ENCODE measurements at places on chromosomes 16 and 17.

DNA sequence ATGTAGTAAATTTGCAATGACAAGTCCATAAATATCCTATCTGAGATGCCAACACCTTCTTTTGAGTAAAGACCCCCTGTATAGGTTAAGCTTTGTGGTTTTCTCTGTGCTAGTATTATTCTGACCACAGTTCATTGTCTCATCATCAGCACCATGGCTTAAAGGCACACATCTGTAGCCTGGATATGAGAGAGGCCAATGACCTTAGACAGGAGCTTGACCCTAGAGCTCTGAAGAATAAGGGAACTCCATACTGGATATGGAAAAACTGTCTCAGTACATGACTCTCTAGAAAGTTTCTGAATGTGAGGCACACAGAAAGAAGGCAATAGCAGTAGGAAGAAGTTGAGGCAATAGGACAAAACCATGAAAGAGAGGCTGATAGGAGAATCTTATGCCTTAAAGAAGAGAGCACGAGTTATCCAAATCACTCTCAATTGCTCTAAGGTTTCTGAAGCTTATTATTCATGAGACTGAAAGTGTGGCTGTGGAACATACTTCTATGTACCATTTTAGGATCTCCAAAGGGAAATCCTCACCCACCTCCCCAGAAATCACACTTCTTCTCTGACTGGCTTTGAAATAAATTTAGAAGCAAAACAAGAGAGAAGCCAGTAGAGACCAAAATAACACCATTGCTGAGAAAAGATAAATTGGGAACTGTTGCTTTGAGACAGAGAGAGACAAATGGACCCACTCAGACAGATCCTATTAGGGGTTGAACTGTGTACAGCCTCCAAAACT lies 150.2 kb downstream of the ABCA8 start:
- DNase-seq = no peak

GRCh38 chr17:65000798-65001197 lies 55.7 kb downstream of the GNA13 start:
- DNase-seq = no peak

DNA sequence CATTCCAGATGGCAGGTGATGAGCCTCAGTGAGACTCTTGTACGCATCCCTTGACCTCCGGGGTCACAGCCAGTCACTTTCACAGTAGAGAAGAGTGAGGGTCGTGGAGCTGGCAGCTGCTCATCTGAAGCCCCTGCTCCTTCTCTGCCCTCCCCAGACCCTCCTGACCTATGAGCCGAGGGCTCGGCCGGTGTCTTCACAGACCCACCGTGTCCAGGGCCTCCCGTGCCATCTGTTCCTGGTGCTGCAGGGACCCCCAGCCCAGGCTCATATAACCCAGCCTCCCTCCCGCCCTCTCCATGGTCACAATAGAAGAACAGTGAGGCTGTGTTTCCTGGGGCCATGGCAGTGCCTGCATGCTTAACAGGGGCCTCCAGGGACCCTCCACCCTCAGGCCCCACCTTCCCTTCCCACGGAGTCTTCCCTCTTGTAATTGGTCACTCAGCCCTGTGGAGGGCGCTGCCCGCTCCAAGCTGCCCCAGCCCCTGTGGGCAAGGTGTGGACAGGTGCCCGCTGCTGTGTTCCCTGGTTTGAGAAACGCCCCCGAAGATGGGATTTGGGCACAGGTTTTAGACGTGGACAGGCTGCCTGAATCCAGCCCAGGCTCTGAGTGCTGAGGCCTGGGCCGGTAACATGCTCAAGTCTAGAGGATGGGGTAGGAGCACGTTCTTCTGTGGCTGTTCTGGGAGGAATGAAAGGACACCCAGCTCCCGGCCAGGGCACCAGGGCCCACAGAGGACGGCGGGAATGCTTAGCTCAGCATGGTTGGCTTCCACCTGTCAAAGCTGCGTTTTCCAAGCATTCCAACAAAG lies 38.7 kb downstream of the ACSF3 start:
- no peak for DNase-seq

- DNase-seq = no peak
Measured at GRCh38 chr16:81752225-81752875, 26.7 kb upstream of the PLCG2 start.

DNA sequence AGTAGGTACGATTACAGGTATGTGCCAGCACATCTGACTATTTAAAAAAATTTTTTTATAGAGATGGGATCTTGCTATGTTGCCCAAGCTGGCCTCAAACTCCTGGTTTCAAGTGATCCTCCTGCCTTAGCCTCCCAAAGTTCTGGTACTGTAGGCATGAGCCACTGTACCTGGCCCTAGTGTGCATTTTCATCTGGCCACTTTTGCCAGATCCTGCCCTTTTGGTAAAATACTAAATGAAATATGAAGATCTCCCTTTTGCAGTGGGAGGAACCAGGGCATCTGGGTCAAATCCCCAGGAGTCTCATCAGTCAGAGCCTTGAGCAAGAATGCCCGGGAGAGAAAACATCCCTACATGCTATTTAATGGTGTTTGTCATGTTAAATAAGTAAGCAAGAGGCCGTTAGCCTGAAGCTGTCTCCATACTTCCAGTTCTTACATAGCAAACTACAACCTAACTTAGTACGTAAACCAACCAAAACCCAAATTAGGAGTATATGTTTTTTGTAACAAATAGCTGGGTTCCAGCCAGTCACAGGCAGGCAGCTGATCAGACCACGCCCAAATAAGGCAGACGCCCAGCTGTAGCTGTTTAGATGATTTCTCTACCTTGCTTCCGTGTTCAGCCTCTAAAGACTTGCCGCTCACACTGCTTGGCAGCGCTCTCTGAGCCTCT lies 46.5 kb upstream of the CLEC18A start:
- DNase-seq = no peak

DNA sequence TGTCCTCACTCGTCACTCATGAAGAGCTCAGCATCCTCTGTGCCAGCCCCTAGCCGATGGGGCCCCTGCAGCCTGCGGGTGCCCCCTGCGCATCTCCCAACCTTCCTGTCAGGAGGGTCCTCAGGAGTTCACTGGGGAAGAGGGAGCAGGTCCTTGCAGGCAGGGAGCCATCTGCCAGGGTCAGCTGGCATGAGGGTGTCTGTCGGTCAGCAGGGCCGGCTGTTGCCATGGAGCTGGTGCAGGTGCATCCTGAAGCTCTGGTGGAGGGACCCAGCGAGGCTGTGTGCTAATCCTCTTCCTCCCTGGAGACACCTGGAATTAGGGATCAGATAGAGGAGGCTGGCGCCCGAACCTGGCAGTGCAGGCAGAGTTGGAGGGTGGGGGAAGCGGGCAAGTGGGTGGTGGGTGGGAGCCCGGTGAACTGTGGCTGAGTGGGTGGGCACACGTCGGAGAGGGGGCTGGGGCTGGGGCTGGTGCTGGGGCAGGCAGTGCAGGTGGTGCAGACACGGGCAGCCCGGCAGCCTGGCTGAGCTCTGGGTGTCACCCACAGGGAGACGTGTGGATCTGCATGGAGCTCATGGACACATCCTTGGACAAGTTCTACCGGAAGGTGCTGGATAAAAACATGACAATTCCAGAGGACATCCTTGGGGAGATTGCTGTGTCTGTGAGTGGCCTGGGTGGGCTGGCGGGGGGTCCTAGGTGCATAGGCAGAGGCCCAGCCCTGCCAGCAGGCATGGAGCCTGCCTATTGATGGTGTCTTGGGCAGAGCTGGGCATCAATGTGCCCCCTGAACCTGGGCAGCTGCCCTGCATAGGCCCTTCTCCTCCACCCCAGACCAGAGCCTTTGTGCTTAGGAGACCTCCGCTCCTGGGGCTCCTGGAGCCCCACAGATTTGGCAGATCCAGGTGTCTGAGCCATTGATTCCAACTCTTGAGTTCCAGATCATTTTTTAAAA lies 17.4 kb downstream of the MAP2K3 start:
- DNase-seq = no peak

DNA sequence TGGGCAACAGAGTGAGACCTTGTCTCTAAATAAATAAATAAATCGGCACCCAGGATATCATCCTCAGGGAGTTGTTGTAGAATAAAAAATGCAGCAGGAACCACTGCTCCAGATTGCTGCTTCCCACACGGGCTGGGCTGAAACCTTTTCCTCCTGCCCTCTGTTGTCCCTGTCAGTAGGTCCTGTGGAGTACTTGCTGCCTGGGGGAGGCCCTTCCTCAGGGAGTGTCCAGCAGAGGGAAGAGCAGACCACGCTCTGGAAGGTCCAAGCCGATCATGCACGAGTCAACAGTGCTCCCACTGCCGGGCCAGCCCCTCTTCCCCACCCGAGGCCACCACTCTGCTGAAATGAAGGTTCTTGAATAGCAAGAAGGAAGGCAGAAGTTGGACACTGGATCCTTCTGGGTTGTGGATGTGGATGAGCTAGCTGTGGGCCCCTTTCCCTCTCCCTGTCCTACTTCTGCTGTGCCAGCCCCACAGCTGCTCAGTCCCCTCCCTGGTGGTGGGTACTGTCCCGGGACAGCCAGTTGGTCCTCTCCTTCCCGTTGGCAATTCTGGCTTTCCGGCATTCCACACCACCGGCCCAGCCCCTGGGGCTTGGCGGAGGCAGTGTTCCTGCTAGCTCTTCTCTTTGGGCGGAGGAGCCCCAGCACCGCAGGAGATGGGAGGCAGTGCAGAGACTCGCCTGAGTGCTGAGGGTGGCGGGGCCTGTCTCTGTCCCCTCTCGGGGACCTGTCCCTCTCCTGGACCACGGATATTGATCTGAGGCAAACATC lies 10.8 kb downstream of the CDK5R1 start:
- no peak for DNase-seq

GRCh38 chr17:45319239-45319703 lies 2.5 kb upstream of the MAP3K14 start:
- no peak for DNase-seq

- DNase-seq = no peak
Measured at GRCh38 chr16:86619239-86619794, 41.0 kb downstream of the FOXL1 start.

- no peak for DNase-seq
Measured at GRCh38 chr16:77536809-77537208, 102.0 kb upstream of the ADAMTS18 start.

DNA sequence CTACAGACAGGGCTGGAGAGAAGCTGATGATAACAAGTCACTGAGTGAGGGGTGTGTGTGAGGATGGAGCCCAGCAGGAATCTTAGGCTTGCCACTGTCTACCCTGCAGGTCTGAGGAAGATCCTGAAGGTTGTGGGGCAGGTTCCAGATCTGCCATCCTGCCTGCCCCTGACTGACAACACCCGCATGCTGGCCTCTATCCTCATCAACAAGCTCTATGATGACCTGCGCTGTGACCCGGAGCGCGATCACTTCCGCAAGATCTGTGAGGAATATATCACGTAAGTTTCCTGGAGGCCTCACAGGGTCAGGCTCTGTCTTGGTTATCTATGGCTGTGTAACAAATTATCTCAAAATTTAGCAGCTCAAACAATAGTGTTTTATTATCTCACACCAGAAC lies 16.3 kb downstream of the UNC45B start:
- DNase-seq = no peak

DNA sequence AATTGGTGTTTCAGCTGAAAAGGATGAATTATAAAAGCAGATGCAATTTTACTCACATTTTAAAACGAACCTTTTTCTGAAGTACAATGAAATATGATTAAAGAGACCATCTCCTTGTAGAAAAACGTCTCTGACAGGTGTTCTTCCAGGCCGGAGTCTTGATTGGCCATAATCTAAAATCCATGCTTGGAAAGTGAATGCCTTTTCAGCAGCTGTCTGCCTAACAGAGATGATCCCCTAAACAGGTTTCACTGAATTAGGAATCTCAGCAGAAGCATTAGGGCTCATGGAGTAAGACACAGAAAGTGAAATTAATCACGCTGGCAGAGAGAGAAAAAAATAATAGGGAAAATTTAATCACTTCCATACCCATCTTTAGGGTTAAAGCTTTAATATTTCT lies 39.3 kb upstream of the IRX5 start:
- DNase-seq = no peak

- DNase-seq = no peak
Measured at GRCh38 chr16:57500578-57501111, 14.4 kb upstream of the DOK4 start.

GRCh38 chr17:33684735-33685134 lies 391.6 kb upstream of the ASIC2 start:
- no peak for DNase-seq

DNA sequence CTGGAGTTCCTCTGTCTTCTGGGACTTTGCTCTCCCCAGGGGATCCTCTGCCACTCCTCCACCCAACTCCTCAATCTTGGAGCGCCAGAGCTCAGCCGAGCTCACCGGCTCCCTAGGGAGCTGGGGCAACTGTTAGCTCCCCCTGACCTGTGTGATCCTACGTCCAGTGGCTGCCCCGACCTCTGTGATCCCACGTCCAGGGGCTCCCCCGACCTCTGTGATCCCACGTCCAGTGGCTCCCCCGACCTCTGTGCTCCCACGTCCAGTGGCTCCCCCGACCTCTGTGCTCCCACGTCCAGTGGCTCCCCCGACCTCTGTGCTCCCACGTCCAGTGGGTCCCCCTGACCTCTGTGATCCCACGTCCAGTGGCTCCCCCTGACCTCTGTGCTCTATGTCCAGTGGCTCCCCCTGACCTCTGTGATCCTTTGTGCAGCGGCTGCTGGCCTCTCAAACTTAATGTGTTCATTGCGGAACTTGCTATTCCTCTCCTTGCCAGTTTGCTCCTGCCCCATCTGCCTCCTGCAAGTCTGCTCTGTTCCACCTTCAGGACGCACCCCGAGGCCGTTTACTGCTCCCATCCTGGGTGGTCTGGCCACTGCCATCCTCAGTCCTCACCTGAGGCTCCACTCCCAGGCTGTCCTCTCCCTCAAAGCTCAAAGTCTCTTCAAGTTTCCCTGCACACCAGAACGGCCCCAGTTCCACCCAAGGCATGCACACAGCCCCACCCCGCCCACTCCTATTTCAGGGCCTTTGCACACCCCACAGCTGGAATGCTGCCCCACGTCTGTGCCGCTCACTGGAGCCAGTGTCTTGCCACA lies 2.8 kb downstream of the VPS9D1 start:
- DNase-seq = no peak

- peak; percentile 96 for DNase-seq
Measured at GRCh38 chr17:21043296-21044232, 753 bp upstream of the USP22 start.

DNA sequence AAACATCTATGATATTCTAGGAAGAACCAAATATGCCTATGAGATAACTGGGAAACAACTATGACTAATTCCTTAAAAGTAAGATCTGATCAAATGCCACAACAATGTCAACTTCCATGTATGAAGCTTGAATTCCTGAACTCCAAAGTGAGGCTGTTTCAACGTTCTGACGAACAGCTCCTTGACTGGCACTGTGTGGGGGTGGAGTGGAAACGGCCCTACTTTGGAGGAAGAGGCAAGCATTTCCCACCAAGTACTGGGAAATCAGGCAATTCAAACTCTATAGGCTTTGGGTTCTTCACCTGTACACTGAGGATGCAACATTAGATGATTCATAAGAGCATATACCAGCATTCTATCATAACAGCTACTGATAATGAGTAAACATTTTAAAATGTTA lies 187.2 kb downstream of the CDK5R1 start:
- no peak for DNase-seq

DNA sequence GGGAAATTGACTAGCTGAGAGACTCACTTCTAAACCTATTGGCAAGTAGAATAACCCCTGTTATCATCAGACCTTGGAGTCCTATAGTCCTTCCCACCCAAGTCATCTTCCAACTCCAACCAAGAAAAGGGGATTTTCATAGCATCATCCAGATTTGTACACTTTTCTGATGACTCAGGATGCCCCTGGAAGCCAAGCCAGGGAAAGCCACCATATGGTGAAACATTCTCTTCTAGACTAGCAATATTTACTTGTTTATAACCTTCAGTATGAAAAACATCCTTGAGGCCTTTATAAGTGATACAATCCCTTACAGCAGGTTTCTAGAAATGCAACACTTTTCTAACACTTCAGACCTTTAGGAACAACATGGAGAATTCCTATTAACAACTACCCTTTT lies 618.8 kb upstream of the CDH11 start:
- DNase-seq = no peak

Data from T-helper 1 cell (primary cell).